Renal cortex interstitium (tissue), 15 donors: ENCODE measurements at places on chromosomes 12 and 14.

GRCh38 chr12:62912644-62913043 lies 22.3 kb downstream of the PPM1H start:
- no peak for DNase-seq

DNA sequence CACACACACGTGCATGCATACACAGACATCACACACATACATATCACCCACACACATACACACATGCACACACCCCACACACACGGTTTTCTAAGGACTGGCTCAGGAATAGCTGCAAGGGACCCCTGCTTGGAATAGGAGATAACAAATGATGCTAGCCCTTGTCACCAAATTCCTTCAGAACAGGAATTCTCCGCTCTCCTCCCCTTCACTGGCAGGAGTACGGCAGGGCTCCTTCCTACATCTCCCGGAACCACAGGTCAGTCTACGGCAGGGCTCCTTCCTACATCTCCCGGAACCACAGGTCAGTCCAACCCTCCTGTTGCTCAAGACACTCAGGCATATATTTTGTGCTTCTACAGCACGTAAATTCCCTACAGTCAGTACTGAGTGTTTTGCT lies 23.9 kb downstream of the PHLDA1 start:
- DNase-seq, result no peak

DNA sequence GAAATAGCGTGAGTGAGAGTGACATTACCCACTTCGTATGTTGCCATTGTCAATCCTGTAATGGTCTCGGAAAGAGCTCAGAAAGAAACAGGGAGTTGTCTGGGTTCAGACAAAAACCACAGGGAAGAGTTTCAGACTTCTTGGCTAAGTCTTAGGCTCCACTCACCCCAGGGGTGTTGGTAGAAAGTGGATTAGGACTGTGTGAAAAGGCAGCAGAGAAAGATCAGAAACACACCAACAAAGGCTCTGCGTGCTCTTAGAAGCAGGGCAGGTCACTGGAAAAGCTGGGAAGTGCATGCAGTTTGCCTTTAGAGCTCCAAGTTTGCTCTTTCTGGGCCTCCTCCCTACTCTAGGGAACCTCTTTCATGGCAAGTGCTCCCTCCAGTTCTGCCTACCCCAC lies 106.1 kb upstream of the PLXNC1 start:
- DNase-seq, result no peak

- DNase-seq, result no peak
These were observed 110.9 kb downstream of the PAH start for GRCh38 chr12:102806110-102806509.

DNA sequence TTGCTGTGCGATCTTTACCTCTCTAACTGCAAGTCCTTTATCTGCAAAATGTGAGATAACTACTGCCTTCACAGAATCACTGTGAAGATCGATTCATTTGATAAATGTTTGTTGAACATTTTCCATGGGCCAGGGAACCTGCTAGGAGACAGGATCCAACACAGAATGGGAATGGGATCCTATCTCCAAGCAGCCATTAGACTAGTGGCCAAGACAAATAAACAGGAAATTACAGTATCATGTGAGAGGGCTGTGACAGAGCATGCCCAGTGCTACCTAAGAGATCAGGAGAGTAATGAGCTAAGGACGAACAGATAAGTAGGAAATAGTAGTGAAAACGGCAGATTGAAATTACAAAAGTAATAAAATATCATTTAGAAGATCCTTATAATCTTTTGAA lies 105.7 kb downstream of the GRIN2B start:
- DNase-seq, result no peak

DNA sequence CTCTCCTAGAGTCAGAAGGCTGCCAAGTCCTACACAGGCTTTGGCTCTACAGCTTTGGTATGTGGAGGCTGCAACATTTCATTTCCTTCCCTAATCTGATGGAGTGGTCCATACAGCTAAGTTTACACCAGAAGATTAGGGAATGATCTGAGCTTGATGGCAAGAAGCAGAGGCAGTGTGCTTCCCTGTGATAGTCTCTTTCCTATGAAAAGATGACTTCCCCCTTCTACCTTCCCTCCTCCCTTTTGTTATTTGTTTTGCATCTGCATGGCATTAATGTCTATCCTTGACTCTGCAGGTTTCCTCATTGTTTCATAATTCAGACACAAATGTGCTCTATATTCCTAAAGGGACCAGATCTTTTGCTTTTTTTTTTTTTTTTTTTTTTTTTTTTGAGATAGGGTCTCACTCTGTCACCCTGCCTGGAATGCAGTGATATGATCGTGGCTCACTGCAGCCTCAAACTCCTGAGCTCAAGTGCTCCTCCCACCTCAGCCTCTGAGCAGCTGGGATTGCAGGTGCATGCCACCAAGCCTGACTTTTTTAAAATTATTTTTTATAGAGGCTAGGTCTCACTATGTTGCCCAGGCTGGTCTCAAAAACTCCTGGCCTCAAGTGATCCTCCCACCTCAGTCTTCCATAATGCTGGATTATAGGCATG lies 76.3 kb downstream of the GRIP1 start:
- DNase-seq, result no peak

GRCh38 chr14:33068040-33068439 lies 129.4 kb downstream of the NPAS3 start:
- DNase-seq, result no peak

DNA sequence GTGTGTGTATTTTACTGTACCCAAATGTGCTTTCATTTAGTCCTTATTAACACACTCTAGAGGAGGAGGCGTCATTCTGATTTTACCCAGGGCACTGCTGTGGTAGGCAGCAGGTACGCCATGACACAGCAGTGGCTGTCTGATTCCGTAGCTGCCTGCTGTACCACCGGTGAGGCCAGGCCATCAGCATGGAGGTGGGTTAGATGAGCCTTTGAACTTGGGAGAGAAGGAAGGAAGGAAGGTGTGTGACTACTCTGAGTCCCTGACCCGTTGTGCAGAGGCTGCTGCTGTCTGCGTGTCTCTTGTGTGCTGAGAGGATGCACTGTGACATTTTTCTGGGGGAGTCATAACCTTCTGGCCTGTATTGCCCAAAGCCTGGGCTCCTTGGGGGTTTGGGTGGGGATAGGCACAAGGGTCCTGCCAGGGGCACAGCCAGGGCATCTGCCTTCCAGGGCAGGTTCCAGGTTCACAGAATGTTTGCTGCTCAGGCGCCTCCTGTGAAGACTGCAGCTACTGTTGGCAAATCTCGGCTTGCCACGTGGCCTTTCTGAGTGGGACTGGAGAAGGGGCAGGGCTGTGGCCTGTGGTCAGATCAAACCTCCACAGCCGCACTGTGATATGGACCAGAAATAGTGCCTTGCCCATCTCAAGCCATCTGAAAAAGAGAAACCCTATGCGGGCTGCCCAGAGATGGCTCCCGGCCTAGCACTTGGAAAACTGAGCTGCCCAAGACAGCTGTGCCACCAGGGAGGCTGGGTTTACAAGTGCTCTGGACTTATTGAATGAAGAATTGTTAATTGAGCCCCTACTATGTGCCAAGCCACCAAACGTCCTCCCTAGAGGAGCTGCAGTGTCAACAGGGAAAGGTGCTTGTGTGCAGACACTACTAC lies 47.1 kb downstream of the MLXIP start:
- DNase-seq, result no peak

DNA sequence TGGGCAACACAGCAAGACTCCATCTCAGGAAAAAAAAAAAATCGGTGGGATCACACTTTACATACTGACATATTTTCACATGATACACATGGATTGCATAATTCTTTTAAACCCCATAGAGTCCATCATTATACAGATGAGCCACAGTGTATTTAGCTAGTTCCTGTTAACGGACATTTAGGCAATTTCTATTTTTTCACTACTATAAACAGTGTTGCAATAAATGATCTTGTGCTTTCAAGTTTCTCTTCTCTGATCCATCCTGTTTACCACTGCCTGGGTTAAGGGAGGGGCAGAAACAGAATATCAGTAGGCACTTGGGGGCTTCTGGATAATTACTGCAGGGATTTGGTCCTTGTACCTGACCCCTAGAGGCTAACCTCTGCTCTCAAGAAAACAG lies 43.4 kb upstream of the SPTLC2 start:
- DNase-seq, result no peak

- DNase-seq, result no peak
These were observed 1945.1 kb upstream of the SEL1L start for GRCh38 chr14:83478741-83479140.

GRCh38 chr14:24439257-24439656 lies 3.3 kb downstream of the SDR39U1 start:
- no peak for DNase-seq

DNA sequence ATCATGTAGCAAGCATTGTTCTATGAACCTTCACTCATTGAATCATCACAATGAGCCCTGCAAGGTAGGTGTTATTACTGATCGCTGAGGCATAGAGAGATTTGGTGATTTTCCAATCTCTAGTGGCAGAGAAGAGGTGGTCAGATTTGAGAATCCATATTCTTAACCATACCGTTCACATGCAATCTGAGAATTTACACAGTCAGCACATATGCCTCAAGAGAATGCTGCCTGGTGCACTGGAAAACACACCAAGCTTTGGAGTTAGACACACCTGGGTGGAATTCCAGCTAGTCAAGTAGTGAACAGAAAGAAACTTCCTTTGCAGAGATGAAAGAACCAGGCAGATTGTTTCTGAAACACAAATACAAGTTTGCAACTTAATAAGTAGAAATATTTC lies 94.1 kb downstream of the LGR5 start:
- no peak for DNase-seq

DNA sequence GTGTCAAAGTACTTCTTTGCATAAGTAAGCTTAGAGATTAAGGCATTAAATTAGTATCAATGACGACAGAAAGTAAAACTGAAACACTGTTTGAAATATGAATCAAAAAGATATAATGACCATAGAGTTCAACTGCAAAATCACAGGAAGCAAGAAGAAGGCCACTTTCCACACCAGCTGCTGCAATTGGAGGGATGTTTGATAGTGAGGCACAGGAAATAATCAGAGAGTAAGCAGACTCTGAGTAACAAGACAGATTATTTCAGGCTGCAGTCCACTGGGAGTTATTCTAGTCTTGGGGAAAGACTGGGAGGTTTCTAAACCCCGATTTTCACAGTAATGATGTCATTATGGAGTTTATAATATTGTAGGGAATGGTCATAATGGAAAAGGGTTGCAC lies 12.9 kb downstream of the MDGA2 start:
- DNase-seq, result no peak

DNA sequence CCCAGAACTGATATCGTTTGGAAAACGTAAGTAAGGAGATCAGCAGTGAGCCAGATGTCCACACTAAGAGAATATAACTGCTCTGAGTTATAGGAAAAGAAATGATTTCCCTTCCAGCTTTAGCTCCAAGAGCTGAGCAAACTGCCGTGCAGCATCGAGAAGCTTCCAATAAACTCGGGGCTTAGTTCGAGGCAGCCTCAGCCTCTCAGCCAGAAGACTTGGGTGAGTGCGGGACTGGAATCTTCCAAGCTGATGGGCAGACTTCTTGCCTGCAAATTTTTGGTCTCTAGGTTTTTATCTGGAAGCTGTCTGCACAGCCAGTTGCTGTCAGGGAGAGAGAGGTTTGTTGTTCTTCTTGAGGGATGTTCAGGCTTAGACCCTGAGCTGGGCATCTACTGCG lies 196.1 kb downstream of the PHETA1 start:
- DNase-seq, result no peak

- DNase-seq, result no peak
These were observed 138.9 kb downstream of the HMGA2 start for GRCh38 chr12:65962921-65963861.

- DNase-seq, result no peak
These were observed 161.1 kb upstream of the PLEKHG7 start for GRCh38 chr12:92541731-92542130.

- DNase-seq, result no peak
These were observed 136.1 kb upstream of the WSCD2 start for GRCh38 chr12:107992870-107993451.

- no peak for DNase-seq
These were observed 139.1 kb upstream of the PELI2 start for GRCh38 chr14:55979096-55979495.

DNA sequence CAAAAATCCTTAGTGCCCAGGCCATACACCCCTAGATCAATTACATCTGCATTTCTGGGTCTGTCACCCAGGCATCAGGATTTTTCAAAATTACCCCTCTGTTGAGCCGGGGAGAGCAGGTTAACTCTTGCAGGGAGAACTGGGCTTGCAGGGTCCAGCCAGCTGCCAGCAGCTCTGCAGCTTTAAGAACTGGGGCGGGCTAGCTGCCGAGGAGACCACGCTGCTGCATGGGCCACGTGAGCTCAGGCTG lies at the start of gene DGLUCY:
Gene DGLUCY, plus strand, starts transcription at position 245 of the 250 bp plus-strand sequence. CDS start 46,222 bp downstream, outside the sequence.
- peak; percentile 67 for DNase-seq

- DNase-seq, result no peak
These were observed 557.4 kb downstream of the FLRT2 start for GRCh38 chr14:86087377-86087776.

DNA sequence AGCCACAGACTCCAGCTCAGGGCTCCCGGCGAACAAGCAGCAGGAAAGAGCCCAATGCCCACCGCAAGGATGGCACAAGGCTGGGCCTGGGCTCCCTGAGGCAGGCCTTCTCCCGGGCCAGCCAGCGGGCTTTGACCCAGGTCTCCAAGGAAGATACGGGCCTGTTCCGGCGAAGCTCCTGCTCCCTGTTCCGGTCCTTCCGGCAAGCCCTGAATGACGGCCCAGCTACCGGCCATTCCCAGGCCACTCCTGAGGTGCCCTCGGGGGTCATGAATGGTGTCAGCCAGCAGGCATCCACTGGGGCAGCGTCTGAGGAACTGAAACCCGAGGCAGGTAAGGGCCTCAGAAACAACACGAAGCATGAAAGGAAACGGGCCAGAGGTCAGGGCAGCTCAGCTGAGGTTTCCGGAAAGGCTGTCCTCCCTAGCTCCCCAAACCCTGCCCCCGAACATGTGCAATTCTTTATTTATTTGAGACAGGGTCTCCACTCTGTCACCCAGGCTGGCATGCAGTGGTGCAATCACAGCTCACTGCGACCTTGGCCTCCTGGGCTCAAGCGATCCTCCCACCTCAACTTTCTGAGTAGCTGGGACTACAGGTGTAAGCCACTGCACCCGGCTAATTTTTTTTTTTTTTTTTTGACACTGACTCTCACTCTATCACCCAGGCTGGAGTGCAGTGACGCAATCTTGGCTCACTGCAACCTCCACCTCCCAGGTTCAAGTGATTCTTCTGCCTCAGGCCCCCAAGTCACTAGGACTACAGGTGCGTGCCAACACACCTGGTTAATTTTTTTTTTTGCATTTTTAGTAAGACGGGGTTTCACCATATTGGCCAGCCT lies 6.0 kb downstream of the EXOC3L4 start:
- DNase-seq, result no peak

DNA sequence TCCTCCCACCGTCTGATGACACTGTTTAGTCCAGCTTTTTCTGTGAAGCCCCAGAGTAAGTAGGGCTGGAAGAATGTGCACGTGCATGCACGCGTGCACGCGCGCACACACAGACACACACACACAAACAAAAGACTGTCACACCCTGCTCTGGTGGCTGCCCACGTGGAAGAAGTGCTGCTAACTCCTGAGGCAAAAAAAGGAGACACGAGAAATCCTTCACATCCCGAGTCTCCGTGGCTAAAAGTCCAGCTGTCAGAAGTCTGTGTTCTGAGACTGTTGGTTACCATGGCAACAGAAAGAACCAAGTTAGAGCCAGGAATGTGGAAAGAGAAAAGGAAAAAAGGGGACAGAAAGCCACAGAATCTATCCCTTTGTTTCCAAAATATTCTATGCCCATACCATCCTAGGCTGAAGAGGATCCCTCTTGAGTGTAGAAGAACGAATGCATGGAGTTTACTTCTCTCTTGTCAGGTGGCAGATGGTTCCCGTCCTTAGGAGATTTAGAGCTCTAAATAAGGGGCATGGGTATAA lies 1.6 kb upstream of the C12orf71 start:
- DNase-seq, result peak; percentile 40

- no peak for DNase-seq
These were observed 145.1 kb upstream of the GRIP1 start for GRCh38 chr12:66823857-66824570.
